ENCODE measurements at places on chromosomes 11 and 22. TPM values are rescaled to one million over a fixed set of nuclear protein-coding genes. Genes with fewer than 3 reads are reported as not detected.

The ABCG4 gene
- not detected for total RNA-seq

The CYTH4 gene
- total RNA-seq, result 153 TPM

GRCh38 chr11:17802491-17802890 is 67.9 kb downstream of the KCNC1 start:
- no peaks in the 10 kb centered on the region for H3K4me1 ChIP-seq
- no peak overlapping the region for H3K27ac ChIP-seq
- DNase-seq, result no peak

DNA sequence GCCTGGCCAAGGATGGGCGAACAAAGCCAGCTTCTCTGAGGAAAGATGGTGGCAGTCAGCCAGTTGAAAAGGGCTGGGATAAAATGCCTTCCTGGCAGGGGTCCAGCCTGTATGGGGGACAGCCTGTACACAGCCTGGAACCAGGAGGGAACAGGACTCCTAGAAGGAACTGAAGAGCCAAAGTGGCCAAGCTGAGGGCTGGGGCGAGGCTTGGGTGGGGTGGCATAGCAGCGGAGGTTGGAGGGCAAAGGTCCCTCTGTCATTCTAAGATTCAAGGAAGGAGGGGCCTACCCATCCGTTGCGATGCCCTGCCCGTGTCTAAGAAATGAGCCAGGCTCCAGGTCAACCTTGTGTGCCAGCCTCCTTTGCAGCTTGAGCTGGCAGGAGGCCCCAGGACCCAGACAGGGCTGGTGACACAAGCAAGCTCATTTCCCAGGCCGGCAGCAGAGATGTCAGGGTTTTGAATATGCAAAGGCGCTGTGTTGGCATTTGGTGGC is 22.6 kb downstream of the FADD start:
- H3K36me3 ChIP-seq, result no peaks in the 10 kb centered on the region
- H3K27me3 ChIP-seq, result no peaks in the 10 kb centered on the region

GRCh38 chr11:19253153-19253745 is 12.5 kb upstream of the E2F8 start:
- DNase-seq, result no peak
- H3K4me3 ChIP-seq, result no peak overlapping the region
- H3K36me3 ChIP-seq, result no peaks in the 10 kb centered on the region

The SPDYC gene
- total RNA-seq, result not detected

- no peaks in the 10 kb centered on the region for H3K4me1 ChIP-seq
- no peaks in the 10 kb centered on the region for H3K36me3 ChIP-seq
- no peak for DNase-seq
- no peak overlapping the region for H3K4me3 ChIP-seq
- H3K27ac ChIP-seq, result no peak overlapping the region
These were observed 100.7 kb upstream of the SEZ6L start for GRCh38 chr22:26068571-26068970.

DNA sequence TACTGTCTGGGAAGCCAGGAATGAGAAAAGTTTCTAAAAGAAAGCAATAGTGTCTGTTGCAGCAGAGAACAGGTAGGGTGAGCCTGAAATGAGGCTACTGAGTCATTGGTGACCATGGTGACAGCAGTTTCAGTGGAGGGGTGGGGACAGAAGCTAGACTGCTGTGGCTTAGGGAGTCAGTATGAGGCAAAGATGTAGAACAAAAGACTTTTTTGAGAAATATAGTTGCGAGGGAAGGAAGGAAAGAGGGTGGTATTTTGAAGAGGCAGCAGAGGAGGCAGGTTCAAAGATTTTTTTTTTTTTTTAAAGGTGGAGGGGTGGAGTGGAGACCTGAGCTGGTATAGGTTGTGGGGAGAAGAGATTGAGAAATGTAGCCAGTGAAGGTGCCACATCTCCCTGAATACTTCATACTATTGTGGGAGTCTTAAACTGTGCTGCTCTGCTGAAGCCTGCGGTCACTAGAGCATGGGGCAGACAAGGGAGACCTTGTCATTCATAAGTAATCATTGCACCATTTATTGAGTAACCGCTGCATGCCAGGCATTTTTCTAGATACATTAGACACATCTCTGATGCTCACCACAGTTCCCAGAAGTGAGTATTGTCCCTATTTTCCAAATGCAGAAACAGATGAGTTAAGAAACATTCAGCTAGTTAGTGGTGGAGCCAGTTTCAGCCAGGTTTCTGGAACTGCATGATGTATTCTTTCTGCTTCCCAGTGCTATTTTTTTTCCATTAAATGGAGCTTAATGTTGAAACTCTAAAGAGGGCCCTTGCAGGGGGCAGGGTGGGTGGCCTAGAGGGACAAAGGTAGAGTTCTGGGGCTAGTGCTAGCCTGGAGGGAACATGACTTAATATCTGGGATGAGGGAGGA is 49.9 kb downstream of the STIM1 start:
- no peaks in the 10 kb centered on the region for H3K36me3 ChIP-seq
- peak overlapping the region; percentile 26 for H3K4me3 ChIP-seq
- H3K27ac ChIP-seq, result peak overlapping the region; percentile 49
- peaks cover 75% of the 10 kb centered on the region for H3K4me1 ChIP-seq
- H3K27me3 ChIP-seq, result no peaks in the 10 kb centered on the region

The SLC22A6 gene
- total RNA-seq, result not detected

DNA sequence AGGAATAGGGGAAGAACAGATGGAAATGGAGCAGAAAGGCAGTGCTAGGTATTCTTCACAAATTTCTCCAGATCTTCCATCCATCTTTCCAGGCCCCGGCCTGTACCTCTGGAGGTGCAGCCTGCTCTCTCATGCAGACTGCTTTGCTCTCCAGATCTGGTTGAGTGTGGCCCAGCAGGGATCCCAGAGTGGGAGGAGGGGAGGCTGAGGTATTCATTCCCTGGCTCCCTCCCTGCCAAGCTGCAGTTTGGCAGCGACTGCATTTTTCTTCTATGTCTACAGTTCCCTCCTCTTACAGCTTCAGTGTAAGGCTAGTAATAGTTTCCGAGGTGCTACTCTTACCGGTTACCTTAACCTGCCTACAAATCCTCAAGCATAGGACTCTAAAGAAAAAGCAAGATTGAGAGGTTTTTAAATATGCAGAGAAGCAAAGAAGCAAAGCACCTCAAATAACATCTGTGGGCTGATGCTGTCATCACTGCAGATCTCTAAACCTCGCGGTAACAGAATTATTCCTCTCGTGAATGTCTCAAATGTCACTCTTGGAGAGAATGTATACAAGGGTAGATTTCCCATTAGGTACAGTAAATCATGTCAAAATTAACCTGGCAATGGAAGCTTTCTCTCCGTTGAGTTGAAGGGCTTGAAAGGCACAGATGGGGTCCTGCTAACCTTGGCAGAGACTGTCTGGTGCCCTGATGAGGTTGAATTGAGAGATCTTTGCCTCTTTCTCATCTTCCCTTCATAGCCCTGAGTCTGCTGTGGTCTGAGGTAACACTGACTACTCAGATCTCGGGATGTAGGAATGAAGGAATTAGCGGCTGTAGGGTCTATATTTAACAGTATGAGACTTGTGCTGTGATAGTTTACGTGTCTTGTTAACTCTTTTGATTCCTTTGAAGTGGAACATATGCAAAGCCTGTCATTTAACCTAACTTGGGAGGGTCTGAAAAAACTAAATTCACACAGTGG is 297.9 kb upstream of the C11orf87 start:
- DNase-seq, result no peak
- H3K27ac ChIP-seq, result no peak overlapping the region
- H3K4me3 ChIP-seq, result no peak overlapping the region
- H3K4me1 ChIP-seq, result no peaks in the 10 kb centered on the region
- H3K27me3 ChIP-seq, result no peaks in the 10 kb centered on the region

GRCh38 chr11:2216400-2217064 is 44.9 kb upstream of the TH start:
- peaks cover 6% of the 10 kb centered on the region for H3K4me1 ChIP-seq
- no peak overlapping the region for H3K27ac ChIP-seq
- H3K4me3 ChIP-seq, result no peak overlapping the region
- no peaks in the 10 kb centered on the region for H3K36me3 ChIP-seq
- H3K27me3 ChIP-seq, result peaks cover 2% of the 10 kb centered on the region

DNA sequence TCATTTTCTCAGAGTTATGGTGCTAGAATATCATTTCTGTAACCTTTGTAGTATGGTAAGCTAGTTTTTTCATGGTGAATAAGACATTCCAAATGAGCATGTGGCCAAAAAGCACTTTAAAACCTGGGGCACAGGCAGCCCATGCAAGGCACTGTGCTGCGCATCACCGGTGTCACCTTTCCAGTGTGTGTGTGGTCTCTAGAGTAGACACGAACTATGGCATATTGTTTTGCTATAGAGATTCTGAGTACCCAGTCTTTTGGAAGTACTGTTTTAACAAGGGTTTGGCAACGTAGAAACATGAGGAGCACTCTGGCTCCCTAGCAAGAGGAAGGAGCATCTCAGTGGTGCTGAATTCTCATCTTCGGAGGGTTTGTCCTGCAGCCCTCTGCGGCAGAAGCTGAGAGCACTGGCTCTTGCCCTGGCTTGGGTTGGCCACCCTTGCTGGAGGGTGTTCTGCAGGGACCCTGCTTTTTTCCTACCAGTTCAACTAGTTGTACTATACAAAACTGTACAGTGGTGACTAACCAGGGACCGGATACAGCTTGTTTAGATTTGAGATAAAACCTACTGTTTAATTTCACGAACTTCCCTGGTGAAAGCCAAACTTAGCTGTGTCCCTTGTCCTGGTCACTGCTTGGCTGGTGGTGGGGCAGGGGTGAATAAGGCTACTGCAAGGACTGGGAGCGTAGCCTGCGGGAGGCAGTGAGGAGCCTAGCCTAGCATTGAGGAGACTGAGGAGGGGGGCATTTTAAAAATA is 135.7 kb downstream of the ATXN10 start:
- no peaks in the 10 kb centered on the region for H3K27me3 ChIP-seq
- no peak for DNase-seq
- no peak overlapping the region for H3K4me3 ChIP-seq
- H3K4me1 ChIP-seq, result no peaks in the 10 kb centered on the region
- peaks cover 32% of the 10 kb centered on the region for H3K36me3 ChIP-seq

DNA sequence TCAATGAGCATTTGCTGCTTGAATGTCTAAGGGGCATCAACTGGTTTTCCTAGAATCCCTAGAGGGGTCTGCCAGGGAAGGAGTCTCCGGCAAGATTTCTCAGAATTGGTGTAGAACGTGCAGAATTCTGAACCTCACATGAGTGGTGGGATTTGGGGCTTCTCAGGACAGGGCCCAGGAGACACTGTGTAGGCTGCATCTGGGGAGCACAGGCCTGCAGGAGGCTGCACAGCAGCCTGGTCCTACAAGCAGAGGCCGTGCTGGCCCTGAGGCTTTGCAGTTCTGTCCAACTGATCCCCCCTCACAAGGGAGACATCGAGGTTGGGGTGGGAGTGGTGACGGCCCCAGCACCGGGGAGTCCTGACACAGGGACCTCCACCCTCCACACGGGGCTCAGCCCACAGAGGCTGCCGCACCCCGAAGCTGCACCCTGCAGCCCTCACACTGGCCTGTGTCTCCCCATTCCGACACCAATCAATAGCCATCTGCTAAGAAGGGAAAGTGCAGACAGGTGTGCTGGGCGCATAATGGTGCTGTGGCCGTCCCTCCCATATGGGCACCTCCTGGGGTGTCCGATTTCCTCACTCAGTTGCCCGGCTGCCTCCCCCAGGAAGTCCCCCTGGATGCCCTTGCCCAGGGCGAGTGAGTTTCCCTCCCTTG is 688.1 kb downstream of the BRD1 start:
- H3K27ac ChIP-seq, result no peak overlapping the region
- no peaks in the 10 kb centered on the region for H3K36me3 ChIP-seq
- H3K4me1 ChIP-seq, result no peaks in the 10 kb centered on the region
- no peak for DNase-seq

DNA sequence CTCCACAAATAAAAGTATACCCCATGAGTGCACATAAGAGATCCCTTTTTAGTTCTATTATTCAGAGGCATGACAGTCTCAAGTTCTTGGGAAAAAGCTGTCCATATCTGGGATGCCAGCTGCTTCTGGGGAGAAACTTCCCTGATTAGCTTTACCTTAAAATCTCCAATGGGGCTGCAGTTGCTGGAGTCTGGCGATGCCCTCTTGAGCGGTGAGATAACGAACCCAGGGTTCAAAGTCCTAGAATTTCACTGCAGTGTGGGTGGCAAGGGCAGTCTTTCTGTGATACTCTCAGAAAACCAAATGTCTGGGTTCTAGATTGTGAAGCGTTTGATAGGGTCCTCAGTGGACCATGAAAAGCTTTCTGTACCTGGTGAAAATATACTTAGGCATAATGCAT is 7.4 kb upstream of the PRR33 start:
- H3K27me3 ChIP-seq, result peaks cover 4% of the 10 kb centered on the region
- no peak overlapping the region for H3K27ac ChIP-seq
- H3K4me3 ChIP-seq, result no peak overlapping the region
- no peak for DNase-seq
- no peaks in the 10 kb centered on the region for H3K36me3 ChIP-seq

DNA sequence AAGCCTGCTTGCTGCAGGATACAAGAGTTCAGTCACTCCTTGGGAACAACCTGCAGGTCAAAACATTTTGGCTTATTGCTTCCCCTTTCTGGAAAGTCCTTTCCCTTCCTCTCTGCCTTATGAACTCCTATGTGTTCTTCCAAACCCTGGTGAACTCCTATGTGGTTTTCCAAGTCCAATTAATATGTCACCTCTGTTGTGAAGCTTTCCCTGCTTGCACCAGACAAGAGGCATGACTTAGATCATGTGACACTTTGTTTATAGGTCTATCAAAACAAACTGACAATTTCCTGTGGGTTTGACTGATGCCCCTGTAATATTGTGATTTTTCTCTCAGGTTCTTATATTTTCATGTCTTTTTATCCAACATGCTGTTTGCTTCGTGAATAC is 64.2 kb downstream of the ENDOD1 start:
- no peaks in the 10 kb centered on the region for H3K27me3 ChIP-seq
- H3K4me3 ChIP-seq, result peak overlapping the region; percentile 90
- peak overlapping the region; percentile 86 for H3K27ac ChIP-seq
- no peak for DNase-seq
- H3K36me3 ChIP-seq, result no peaks in the 10 kb centered on the region
- H3K4me1 ChIP-seq, result peaks cover 49% of the 10 kb centered on the region

The TEX12 gene
- 0.67 TPM for total RNA-seq

The GPHA2 gene
- not detected for total RNA-seq

GRCh38 chr22:27780161-27780575 is 21.4 kb downstream of the MN1 start:
- H3K4me3 ChIP-seq, result no peak overlapping the region
- DNase-seq, result no peak
- no peaks in the 10 kb centered on the region for H3K27me3 ChIP-seq
- no peak overlapping the region for H3K27ac ChIP-seq
- no peaks in the 10 kb centered on the region for H3K36me3 ChIP-seq

GRCh38 chr11:66160709-66161108 is 90.6 kb downstream of the PACS1 start:
- H3K27ac ChIP-seq, result no peak overlapping the region
- peaks cover 7% of the 10 kb centered on the region for H3K4me1 ChIP-seq
- DNase-seq, result no peak
- H3K36me3 ChIP-seq, result peaks cover 8% of the 10 kb centered on the region

- no peak overlapping the region for H3K4me3 ChIP-seq
- peak; percentile 15 for DNase-seq
- peaks cover 13% of the 10 kb centered on the region for H3K4me1 ChIP-seq
- no peaks in the 10 kb centered on the region for H3K36me3 ChIP-seq
- no peak overlapping the region for H3K27ac ChIP-seq
These were observed 6.0 kb upstream of the MAPK11 start for GRCh38 chr22:50276143-50276542.
